Omental fat pad (tissue), 4 donors: ENCODE measurements at places on chromosomes 6 and 20. TPM values are rescaled to one million over a fixed set of nuclear protein-coding genes. Genes with fewer than 3 reads are reported as not detected.

DNA sequence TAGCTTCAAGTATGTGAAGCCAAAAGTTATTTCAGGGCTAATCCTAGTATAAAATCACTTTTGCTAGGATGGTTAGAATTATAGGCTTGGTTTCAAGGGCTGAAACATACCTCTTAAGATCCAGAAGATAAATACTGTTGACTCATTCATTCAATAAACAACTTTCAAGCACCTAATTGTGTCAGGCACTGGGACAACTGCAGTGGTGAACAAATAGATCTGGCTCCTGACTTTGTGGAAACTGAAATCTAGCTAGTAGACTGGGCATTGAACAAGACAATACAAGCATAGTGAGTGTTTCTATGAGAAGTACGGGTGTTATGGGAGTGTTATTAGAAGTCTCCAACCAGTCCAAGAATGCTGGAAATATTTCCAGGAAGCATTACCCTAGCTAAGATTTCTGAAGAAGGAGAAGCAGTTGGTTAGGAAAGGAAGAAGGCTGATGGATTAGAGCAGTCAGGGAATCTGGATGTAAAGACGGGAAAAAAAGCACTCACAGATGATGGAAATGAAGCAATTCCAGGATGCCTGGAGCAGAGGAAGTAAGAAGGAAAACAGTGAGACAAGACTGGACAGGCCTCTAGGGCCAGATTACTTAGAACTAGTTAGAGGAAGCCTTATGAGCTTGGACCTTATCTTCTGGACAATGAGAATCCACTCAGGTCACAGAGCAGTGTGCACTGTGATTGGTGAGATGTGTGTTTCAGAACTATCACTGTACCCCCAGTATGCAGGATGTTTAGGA is 132.6 kb upstream of the RAB32 start:
- DNase-seq: no peak

DNA sequence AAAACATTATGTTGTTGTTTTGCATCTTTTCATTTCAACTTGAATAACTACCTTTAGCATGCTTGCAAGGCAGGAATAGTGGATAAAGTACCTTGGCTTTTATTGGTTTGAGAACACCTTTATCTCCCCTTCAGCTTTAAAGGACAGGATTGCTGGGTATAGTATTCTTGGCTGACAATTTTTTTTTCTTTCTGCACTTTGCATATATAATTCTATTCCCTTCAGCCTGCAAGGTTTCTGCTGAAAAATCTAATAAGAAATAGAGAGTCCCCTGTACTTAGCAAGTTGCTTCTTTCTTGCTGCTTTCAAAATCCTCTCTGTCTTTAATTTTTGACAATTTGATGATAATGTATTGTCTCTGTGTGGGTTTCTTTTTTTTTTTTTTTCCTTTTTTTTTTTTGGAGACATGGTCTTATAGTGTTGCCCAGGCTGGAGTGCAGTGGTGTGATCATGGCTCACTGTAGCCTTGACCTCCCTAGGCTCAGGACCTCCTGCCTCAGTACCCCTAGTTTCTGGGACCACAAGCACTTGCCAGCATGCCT is 47.1 kb downstream of the SMAP1 start:
- no peak for DNase-seq

DNA sequence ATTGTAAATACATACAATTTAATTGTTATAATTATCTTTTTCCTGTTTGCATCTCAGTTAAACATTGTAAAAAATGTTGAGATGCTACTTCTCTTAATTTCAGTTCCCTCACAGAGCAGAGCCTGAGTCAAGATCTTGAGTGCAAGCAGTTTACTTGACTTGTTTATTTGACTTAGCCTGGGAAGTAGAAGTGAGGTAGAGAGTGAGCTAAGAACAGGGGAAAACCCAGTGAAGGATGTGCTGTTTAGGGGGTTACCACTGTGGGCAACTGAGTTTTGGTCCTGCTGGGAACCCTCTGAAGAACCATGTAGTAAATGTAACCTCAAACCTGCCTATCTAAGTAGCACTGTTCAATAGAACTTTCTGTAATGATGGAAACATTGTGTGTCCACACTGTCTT is 495.2 kb upstream of the FLRT3 start:
- no peak for DNase-seq

DNA sequence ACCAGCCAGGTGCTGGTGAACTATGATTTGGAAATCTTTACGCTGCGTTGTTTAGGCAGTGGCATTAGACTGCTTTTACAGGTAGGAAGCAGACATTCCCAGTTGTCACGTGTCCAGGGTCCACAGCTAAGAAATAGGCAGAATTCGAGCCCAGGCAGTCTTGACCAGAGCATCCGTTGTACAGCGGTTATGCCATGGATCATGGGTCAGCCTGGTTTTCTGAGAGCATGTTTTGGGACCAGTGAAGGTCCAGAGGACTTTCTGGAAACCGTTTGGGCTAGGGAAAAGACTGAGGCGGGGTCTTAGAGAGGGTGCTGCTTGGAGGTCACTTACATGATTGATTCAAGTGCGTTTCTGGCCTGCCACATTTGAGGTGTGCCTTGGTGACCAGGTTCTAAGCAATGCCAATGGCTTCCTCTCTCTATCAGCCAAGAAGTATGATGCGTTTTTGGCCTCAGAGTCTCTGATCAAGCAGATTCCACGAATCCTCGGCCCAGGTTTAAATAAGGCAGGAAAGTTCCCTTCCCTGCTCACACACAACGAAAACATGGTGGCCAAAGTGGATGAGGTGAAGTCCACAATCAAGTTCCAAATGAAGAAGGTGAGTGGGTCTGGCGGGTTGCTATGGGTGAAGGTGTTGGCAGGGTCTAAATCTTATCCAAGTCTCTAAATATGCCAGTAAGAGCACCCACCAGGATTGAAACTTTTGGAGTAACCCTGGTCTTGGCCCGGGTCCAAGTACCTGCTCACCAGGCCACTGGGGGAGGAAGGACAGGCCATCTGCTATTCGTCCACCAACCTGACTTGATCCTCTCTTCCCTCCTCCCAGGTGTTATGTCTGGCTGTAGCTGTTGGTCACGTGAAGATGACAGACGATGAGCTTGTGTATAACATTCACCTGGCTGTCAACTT is 1.8 kb downstream of the RPL10A start:
- DNase-seq: no peak

DNA sequence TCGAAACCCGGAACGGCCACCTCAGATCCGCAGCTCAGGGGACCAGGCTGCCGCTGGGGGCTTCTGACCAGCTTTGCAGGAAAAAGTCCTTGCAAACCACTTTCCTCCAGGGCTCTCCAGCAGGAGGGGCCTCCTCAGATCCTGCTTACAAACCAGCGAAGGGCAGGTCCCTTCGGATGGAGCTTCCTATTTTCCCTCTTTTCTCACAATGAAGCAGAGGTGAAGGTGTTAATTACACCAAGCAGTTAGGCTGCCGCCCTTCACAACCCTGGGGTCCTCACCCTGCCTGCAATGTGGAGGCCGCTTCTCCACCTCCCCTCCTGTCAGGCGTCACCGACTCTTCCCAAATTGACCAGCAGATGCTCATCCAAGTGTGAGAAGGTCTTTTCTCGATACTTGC is 5.7 kb downstream of the ARHGAP40 start:
- no peak for DNase-seq

DNA sequence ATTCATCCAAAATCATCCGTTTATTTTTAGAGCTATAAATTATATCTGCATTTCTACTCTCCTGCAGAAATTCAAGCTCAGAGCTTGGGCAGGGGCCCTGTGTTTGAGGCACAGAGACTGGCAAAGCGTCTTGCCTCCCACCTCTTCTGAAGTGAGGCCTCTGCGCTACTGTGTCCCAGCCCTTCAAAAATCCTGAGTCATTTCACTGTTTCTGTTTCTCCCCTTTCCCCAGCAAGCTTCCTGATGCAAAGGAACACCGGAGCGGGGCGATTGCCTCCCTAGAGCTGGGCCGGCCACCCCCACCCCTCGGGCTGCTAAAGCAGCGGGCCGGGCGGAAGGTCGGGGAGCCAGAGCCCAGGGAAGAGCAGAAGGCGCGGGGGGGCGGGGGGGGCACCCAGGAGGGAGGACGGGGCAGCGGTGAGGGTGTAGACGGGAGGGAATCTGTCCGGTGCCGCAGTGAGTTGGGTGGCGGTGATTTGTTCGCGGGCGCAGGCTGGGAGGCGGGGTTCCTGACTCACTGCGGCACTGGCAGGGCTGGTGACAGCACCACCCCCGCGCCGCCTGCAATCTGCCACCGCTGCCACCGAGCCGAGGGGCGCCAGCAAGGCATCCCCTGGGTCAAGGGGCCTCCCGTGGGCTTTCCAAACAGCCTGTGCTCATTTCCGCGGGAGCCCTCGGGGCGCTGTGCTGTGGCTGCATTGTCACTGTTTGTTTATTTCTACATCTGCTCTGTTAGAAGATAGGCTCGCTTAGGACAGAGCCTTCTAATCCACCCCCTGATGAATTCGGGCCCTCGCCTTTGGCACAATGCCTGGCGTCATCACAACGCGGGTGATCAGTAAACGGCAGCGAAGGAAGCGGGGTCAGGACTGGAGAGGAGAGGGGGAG is 46.5 kb upstream of the SNAP25 start:
- DNase-seq: no peak

DNA sequence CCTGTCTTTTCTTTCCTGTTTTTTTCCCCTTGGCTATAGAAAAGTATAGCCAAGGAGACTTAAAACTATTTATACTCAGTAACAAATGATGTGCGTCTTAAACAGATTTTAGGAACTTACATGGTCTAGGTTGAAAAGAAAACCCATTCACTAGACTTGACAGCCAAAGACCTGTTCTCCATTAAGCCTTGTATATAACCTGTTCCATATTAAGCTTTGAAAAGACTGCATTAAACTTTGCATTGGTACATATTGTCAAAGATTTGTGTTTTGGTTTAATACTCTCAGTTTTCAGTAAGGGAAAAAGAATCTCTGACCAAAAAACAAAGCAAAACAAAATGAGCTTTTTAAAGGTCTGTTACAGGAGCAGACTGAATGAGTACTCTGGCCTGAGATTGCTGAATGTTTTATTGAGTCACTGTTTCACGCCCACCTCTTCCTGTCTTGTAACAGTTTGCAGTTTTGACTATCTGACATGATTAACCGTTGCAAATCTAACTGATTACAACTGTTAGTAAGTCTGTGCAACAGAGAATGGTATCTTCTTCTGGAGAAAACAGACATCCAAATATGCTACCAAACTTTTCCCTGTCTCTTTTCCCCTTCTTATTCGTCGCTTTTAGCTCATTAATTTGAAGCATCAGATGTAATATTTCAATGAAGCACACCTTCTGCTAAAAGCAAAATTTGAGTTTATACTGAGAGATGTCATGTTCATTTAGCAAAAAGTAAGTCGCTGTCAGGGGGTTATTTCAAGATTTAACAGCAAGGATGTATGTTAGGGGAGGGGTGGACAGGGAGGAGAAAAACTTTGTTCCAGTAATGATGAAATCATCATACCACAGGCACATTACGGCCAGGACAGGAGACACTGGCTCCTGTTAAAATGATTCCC is 59.1 kb upstream of the SUPT3H start:
- no peak for DNase-seq

GRCh38 chr6:36822506-36823269 is 16.6 kb downstream of the CPNE5 start:
- DNase-seq: no peak

DNA sequence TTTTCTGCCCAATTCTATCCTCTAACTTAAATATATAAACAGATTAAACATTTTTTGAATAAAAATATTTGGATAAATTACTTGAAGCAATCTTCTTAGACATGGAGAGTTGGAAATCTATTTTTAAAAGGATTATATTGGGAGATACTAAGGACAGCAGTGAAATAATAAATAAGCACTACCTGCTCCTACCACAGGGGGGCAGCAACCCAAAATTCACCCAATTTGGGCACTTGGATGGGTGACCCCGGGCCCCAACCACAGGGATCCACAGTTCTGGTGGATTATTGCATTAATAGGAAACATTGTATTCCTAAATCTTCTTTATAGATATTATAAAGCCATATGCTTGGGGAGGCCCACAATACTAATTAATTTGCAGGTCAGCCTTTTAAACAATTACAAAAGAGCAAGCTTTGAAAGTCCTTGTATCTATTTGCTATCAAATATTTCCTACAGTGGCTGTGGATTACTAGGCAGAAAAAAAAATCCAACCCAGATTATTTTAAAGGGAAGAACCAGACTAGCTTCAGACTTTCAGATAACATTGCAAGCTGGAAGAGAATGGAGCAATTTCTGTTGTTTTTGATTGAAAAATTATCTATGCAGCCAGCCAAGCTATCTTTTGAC is 66.4 kb upstream of the PDE10A start:
- DNase-seq: no peak

DNA sequence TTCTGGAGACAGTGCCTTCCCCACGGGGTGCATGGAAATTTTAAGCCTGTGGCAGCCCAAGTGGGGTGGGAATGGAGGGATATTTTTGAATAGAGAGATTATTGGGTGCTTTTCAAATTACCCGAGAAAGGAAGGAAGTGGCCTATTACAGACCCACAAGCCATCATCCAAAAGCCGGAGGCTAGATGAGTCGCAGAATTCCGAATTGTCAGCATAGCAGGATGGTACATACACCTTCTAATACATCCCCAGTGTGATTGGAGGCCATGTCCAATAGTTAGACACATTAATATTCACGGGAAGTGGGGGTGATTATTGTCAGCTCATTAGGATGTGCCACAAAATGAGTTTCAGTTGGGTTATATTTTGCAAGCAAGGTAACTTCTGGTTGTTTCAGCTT is 133.0 kb downstream of the FIG4 start:
- no peak for DNase-seq

DNA sequence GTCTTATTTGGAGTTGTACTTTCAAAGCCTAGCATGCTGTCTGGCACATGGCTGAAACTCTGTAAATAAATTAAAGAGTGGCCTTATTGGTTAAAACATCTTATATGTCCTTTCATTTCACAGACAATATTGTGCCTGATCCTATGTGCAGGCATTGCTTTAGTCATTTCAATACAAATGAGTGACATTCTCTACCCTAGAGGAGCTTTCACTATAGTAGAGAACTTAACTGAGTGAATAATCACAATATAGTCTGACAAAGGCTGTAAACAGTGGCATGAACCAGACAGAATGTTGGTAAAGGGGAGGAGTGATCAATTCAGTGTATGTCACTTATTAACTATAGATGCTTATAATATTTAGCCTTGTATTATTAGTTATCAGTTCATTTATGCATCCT is 481.8 kb downstream of the TFAP2B start:
- DNase-seq: no peak

- no peak for DNase-seq
Measured at GRCh38 chr6:39517756-39518155, 195.3 kb upstream of the KCNK16 start.

- no peak for DNase-seq
Measured at GRCh38 chr6:167898673-167899311, 72.1 kb downstream of the AFDN start.

GRCh38 chr6:35047265-35048011 is 93.7 kb downstream of the TCP11 start:
- DNase-seq: no peak

- DNase-seq: no peak
Measured at GRCh38 chr20:47066484-47067270, 172.0 kb downstream of the EYA2 start.

The WFDC10B gene
- 0.93 TPM for total RNA-seq

The HSPA1A gene
- total RNA-seq: 243 TPM

The SRMS gene
- total RNA-seq: not detected

The ALDH8A1 gene
- total RNA-seq: 7.0 TPM

The PLCB4 gene
- 8.8 TPM for total RNA-seq

The TRIM38 gene
- 7.8 TPM for total RNA-seq
